ENCODE measurements at places on chromosomes 2 and 18.

DNA sequence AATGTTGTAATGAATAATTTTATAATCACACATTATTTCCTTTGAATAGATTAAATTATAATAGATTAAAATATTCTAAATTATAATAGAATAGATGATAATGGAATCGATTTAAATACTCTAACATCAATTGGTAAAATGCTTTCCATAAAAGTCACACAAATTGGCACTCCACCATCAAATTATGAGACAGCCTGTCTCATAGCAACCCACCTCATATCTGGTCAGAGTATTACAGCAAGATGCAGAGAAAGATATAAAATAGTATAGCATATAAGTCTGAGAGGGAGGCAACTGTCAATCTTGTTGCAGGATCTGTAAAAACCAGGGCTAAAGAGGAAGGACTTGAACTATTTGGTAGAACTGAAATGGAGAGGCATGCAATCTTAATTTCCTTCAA lies 98.4 kb upstream of the NCKAP5 start:
- no peak for DNase-seq

DNA sequence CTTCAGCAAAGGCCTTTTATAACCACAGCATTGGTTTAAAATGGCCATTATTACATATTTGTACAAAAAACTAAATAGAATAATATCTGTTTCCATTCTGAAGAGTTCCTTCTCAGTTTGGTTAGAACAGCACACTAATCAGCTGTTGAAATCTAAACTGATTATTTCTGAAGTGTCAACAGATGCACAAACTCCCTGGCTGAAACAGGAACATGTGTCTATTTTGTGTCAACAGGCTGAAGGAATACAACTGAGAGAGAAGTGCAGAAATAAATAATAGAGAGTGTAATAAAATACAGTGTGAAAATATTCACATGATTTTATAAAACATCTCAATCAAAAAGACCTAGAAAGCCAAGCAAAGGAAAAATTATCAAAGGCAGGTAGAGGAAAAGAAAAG lies 29.7 kb downstream of the IKZF2 start:
- no peak for DNase-seq

DNA sequence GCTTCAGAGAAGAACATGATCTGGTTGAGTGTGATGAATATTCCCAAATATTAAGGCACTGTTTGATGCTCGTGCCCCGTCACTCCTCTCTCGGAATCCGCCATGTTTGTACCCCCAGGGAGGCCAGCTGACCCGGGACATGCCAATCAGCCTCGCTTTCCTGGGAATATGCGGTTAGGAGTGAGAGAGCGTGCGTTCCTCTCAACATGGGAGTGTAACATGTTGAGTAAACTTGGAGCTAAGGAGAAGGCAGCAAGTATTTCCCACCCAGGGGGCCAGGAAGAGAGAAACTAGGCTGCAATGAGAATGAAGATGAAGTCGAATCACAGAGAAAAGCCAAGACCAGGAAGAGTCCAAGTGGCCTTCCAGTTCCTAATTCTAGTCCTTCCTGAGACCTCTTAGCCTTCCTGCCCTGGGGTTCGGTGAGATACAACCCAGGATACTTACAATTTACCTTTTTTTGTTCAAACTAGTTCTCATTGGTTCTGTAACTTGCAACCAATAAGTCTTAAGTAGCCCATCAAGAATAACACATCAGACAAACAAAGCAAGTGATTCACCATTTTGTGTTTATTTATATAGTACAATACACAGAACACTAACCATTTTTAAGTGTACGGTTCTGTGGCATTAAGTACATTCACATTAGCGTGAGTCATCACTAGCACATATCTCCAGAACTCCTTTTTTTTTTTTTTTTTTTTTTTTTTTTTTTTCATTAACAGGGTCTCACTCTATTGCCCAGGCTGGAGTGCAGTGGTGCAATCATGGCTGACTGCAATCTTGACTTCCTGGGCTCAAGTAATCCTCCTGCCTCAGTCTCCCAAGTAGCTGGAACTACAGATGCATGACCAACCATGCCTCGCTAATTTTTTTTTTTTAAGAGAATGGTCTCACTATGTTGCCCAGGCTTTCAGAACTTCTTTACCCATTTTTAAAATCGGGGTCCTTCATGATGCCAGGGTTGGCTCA lies 36.4 kb upstream of the SLC1A4 start:
- DNase-seq, result no peak

- no peak for DNase-seq
Measured at GRCh38 chr2:161096336-161096735, 63.9 kb upstream of the TANK start.

DNA sequence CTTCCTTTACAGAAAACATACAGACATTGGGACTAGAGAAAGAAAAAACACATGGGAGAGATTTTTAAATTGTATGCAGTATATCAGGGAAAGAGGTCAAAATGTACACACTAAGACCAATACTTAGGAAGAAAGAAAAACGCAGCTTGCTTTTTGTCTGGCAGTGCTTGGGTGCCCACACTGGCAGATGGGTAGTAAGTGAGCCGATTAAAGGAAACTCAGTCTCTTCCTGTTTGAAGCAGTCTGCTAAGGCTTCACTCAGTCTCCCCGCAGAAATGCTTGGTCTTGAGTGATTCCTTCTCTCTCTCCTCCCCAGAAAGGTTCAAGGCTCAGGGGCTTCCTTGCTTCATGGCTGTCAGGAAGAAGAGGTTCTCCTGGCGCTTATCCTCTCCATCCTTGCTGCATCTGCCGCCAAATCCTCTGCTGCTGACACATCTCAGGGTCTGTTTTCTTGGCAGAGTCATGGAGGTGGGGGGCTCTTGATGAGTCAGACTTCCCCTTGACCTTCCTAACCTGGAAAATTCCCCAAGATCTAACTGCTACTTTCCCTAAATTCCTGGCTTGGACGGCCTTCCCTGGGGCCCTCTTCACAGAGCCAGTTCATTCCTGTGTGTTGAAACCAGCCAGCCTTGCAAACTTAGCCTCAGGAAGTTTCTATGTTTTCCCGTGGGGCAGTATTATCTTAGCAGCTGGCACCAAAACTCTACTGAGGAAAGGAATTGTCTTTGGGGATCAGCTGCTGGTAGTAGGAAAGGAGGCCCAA lies 10.5 kb upstream of the TMSB10 start:
- DNase-seq, result peak; percentile 39

DNA sequence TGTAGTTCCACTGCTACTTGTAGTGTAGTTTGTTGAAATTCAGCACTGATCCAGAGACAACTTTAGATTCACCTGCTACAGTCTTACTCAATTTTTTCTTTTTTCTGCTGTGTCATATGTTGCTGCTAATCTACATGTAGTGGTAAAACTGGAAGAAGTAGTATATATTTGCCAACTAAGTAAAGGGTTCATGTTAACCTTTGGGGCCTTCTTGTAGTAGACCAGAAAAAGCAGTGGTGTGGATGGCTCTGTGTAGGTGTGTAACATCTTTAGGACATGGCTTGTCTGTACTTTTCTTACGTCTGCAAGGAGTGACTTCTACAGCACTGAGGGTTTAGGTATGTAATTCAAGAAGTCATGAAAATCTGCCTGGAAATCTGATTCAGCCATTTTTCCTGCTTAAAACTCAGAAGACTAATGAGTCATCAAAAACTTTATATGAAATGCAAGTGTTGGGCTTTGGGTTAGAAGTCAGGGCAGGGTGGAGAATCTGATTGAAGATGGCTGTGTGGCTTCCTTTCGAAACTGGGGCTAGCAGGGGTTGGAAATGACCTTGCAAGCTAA lies 8.4 kb downstream of the PTPRM start:
- peak; percentile 22 for DNase-seq

DNA sequence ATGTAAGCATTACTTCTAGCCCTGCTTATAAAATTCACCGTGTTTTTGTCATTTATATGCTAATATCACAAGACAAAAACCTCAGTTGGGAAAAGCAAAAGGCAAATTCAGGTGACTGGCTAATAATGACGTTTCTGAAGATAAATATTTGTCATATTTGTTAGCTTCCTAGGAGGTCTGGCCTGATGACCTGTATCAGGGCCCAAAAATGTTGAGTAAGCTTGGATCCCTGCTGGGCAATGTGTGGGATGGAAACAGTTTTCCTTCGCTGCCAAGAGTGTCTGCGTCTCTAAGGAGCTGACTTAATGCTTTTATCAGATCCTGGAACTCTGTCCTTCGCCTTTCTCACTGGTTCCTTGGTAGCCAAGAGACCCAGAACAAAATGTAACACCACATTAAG lies 230.1 kb upstream of the PXDN start:
- peak; percentile 27 for DNase-seq

- DNase-seq, result no peak
Measured at GRCh38 chr2:190177249-190178040, 114.9 kb upstream of the MSTN start.

- no peak for DNase-seq
Measured at GRCh38 chr2:166468124-166469024, 25.7 kb downstream of the SCN7A start.

GRCh38 chr2:109128616-109129355 lies at the start of gene SH3RF3:
Gene SH3RF3 (plus strand): TSS chr2:109129205.
- peak; percentile 52 for DNase-seq

- DNase-seq, result no peak
Measured at GRCh38 chr2:99911736-99912135, 230.7 kb downstream of the AFF3 start.

DNA sequence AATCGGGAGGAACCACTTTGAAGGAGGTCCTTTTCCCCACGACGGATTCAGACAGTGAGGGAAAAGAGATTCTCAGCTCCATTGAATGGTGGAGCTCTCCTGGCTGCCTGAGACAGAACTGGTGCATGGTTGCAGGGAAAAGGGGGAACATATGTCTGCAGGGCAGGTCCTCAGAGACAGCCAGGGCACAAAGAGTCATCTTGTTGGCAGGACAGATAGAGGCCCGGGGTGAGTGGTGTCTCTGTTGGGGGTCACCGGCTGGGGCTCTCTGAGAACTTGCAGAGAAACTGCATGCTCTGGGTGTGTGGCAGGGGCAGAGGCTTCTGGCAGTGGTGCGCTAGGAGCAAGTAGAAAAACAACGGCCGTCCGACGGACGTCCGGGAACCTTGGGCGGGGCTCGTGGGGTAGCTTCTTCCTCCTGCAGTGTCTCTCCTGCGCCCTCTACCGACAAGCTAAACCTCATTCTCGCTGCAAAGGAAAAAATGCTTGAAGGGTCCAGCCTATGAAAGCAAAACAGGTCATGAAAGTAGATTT lies 94.3 kb downstream of the CDCA7 start:
- peak; percentile 82 for DNase-seq

DNA sequence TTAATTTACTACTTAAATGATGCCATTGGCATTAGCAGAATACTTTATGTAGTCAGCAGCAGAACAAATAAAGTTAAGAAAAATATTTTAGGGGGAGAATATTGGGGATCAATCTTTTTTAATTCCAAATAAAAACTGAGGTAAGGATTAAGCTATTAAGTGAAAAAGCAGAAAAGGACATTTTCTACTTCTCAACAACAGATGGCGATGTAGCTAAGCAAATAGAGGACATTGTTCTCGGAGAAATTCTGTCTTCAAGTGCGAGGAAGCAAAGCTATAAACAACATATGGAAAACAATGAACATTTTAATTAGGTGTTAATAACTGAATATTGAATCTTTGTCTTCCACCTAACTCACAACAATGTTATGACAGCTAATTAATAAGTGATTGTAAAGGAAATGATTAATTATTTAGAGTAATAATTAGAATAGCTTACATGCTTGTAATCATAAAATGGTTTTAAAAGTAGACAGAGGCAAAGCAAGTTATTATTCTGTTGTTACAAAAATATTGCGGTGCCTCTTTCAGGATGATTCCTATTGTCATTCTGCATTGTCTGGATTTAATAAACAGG lies 32.9 kb upstream of the CCDC93 start:
- peak; percentile 43 for DNase-seq

DNA sequence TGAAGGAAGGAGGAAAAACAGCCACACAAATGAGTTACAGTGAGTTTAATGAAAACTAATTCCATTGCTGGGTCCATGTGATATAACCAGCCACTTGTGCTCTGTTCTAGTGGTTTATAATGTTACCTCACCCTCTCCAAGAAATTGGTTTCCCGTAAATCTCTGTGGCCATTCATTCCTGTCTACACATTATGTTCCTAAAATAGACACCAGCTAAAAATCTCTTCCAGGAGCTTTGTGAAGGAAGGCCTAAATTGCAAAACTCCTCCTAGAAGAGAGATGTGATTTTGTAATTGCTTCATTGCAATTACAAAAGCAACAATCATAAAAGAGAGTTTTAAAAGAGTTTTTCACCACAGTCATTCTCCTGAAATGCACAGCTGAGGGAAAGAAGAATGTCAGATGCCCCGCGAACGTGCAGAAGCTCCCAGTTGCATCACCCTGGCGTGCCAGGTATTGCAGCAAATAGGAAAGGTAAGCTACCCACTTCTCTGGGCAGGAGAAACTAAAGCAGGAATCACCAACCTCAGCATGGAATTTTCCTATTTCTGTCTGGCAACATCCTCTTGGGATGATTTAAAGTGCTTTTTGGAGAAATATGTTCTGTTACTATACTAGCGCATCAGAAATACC lies 1.7 kb downstream of the SCN1A start:
- DNase-seq, result peak; percentile 45

DNA sequence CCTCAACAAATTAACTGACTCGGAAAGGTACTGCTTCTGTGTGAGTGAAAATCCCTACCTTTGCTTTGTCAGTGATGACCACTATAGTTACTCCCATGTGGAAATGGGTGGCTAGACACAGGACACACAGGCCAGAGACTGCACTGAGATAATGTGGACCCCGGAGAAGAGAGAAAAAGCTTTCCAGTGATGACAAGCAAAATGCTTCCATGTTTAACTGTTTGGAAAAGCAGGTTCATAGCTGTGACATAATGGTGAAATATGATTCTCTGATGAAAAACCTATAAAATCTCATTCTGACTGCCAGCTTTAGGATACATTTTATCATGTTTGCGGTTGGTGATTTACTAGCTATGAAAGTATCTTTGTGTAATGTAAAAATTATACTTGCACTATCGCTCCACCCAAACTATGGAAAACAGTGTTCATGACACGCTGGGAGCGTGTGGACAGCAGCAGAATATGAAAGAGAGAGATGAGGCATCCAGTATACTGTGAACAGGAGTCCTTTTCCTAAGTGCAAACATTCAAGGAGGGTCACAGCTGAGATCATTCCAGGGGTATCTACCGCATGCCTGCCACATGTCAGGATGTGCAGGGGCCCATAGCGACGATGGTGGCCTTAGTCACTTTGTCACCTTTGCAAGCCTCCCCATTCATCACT lies 782.7 kb upstream of the SOX11 start:
- no peak for DNase-seq

GRCh38 chr2:143263066-143263625 lies 133.9 kb downstream of the ARHGAP15 start:
- no peak for DNase-seq

- DNase-seq, result no peak
Measured at GRCh38 chr18:57923611-57924010, 120.4 kb upstream of the NEDD4L start.

DNA sequence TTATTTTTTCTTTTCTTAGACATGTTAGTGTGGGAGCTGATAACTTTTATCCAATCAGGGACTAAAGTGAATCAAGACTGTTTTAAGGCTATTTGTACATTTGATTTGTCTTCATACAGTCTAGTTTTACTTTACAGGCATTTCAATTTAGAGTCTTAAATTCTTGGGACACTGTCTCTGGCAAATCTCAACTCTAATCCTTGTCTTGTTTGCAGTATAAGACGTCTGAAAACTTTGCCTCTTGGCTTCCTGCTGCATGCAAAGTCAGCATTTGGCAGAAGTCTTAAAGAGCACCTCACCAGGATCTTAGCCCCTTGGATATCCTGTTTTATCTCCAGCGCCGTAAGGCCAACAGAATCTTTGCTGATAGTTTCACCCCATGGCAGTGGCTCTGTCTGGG lies 30.3 kb downstream of the SPOPL start:
- no peak for DNase-seq
